ENCODE measurements at places on chromosomes 5 and 9. TPM values are rescaled to one million over a fixed set of nuclear protein-coding genes. Genes with fewer than 3 reads are reported as not detected.

AGXT2 gene
- not detected for total RNA-seq

TMEM250 gene
- 50.8 TPM for total RNA-seq

REEP5 gene
- total RNA-seq = 95.9 TPM

PCDHB3 gene
- total RNA-seq = 0.30 TPM

TMC1 gene
- total RNA-seq = not detected

GPR151 gene
- total RNA-seq = not detected

SMIM27 gene
- 13.3 TPM for total RNA-seq

SMIM33 gene
- not detected for total RNA-seq

SHISAL2B gene
- total RNA-seq = not detected

PAPPA gene
- 33.9 TPM for total RNA-seq

LHX2 gene
- total RNA-seq = 3.5 TPM

CAMK4 gene
- not detected for total RNA-seq

RNF130 gene
- 42.1 TPM for total RNA-seq

TNPO1 gene
- 125 TPM for total RNA-seq

SPINK5 gene
- total RNA-seq = not detected

SPAAR gene
- 0.20 TPM for total RNA-seq

ANGPTL2 gene
- total RNA-seq = not detected

DBH gene
- total RNA-seq = not detected

LMNB1 gene
- total RNA-seq = 70.9 TPM

SLC34A3 gene
- 0.07 TPM for total RNA-seq

SCAMP1 gene
- 19.1 TPM for total RNA-seq

DRD1 gene
- 0.07 TPM for total RNA-seq

FBP2 gene
- total RNA-seq = not detected

HTR4 gene
- total RNA-seq = not detected

FBLL1 gene
- 0.07 TPM for total RNA-seq

OBP2B gene
- not detected for total RNA-seq

FST gene
- total RNA-seq = 1.4 TPM

PCDHGA5 gene
- total RNA-seq = 0.16 TPM

IL9 gene
- total RNA-seq = not detected

SRD5A1 gene
- 27.7 TPM for total RNA-seq

GDA gene
- 1.0 TPM for total RNA-seq

BTNL8 gene
- not detected for total RNA-seq

PPP3R2 gene
- total RNA-seq = not detected

C5orf63 gene
- 4.0 TPM for total RNA-seq

LECT2 gene
- total RNA-seq = not detected

IFNA13 gene
- not detected for total RNA-seq

LRRTM2 gene
- total RNA-seq = not detected

ACTBL2 gene
- total RNA-seq = 0.05 TPM

CRHBP gene
- not detected for total RNA-seq

APBA1 gene
- total RNA-seq = 0.15 TPM

ITK gene
- 0.43 TPM for total RNA-seq

NEURL1B gene
- 9.2 TPM for total RNA-seq

PCDHGB6 gene
- 0.13 TPM for total RNA-seq

ZNF462 gene
- 2.7 TPM for total RNA-seq

NR5A1 gene
- 0.11 TPM for total RNA-seq

ZBED3 gene
- total RNA-seq = 4.2 TPM

BTNL3 gene
- total RNA-seq = not detected

ASS1 gene
- 18.7 TPM for total RNA-seq

RAPGEF1 gene
- total RNA-seq = 39.4 TPM

ENTPD2 gene
- total RNA-seq = 3.1 TPM

NPR2 gene
- total RNA-seq = 5.6 TPM

UBAP1 gene
- 60.9 TPM for total RNA-seq

CEL gene
- total RNA-seq = 0.69 TPM

IFNK gene
- not detected for total RNA-seq

QRFP gene
- not detected for total RNA-seq

ENTREP1 gene
- 0.86 TPM for total RNA-seq

SYNPO gene
- 17.3 TPM for total RNA-seq

BNIP1 gene
- 15.0 TPM for total RNA-seq

FOXD4 gene
- 0.34 TPM for total RNA-seq
